ENCODE measurements at places on chromosomes 1 and 21.

GRCh38 chr21:15054606-15055239, 10.1 kb downstream of the NRIP1 start:
- no peak for DNase-seq

- no peak for DNase-seq
These were observed 77.7 kb downstream of the CAMTA1 start for GRCh38 chr1:6862906-6863305.

DNA sequence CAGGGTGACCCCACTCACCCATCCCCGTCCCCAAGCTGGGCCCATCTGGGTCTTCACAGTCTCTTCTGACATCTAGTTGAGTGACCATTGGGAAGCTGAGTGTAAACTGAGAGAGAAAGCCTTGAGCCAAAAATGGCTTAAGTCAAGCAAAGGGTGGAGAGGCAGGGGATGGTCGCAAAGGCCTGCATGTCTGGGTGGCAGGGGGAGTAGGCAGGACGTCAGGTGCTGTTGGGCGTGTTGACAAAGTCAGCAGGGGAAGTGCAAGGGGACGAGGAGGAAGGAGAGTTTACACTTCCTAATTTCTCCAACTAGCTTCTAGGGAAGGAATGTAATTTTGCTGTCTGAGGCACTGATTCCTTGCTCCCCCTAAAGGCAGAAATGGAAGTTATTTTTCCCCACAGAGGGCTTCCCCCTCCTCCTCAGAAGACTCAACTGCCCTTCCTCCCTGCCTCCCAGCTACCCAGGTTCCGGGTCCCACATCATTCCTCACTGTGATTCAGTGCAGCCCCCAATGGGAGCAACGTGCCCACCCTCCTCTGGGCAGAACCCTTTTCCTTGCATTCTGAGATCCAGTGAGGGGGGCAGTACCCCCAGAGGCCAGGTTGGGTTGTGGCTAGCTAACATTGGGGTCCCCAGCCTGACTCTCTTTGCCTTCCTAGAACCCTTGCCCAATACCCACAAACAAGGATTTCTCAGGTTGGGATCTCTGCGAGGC, 1.2 kb upstream of the ADORA1 start:
- no peak for DNase-seq

- no peak for DNase-seq
These were observed 18.9 kb upstream of the IGSF5 start for GRCh38 chr21:39726133-39726532.

GRCh38 chr1:232507571-232507970, 122.4 kb downstream of the SIPA1L2 start:
- DNase-seq = no peak

DNA sequence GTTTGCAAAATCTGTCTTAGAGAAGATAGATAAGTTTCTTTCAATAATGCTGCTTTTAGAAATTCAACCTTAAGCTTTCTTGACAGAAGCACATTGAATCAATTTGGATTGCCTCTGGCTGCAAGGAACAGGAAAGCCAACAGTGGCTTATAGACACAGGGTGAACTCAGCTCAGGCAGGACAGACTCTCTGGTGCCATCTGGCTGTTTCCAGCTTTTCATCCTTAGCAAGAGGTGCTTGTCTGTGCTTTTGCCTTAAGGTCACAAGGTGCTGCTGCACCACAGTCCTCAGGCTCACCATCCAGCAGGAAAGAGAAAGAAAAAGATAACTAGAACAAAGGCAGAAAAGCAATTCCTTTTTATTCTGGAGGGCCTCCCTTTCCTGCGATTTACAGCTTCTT, 93.7 kb upstream of the ETS2 start:
- DNase-seq = no peak

- DNase-seq = no peak
These were observed 1.3 kb downstream of the TMEM35B start for GRCh38 chr1:34983700-34984355.

DNA sequence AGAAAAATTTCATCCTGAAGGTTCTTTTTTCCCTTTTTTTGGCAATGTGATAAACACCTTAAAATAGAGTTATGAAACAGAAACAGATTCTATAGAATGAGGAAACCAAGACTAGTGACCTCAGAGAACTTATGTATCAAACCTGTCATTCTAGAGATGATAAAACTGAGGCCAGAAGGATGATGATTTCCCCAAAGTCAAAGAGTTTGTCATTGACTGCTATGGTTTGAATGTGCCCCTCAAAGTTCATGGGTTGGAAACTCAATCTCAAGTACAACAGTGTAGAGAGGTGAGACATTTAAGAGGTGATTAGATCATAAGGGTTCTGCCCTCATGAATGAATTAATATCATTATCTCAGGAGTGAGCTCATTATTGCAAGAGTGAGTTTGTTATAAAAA, 13.7 kb upstream of the BEND5 start:
- DNase-seq = no peak

- DNase-seq = peak; percentile 95
These were observed 305.4 kb upstream of the PTBP2 start for GRCh38 chr1:96416111-96416595.

DNA sequence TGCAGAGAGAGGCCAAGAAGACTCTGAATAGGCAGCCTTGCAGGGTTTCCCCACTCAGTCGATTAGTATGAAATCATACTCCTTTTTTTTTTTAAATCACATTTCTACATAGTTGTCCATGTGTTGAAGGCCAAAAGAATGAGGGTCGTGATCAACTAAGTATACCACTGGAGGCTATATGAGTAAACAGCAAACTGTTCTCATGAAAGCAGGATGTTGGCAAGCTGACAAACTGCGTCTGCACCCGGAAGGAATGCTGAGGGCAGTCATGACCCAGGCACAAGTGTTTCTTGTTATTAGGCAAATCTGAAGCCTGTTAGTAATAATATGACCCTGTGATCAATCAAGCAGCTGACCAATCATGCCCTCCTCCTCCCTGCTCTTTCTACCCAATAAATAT, 213.2 kb downstream of the USH2A start:
- DNase-seq = peak; percentile 15

- DNase-seq = no peak
These were observed 18.3 kb downstream of the CAPN8 start for GRCh38 chr1:223647249-223647648.

DNA sequence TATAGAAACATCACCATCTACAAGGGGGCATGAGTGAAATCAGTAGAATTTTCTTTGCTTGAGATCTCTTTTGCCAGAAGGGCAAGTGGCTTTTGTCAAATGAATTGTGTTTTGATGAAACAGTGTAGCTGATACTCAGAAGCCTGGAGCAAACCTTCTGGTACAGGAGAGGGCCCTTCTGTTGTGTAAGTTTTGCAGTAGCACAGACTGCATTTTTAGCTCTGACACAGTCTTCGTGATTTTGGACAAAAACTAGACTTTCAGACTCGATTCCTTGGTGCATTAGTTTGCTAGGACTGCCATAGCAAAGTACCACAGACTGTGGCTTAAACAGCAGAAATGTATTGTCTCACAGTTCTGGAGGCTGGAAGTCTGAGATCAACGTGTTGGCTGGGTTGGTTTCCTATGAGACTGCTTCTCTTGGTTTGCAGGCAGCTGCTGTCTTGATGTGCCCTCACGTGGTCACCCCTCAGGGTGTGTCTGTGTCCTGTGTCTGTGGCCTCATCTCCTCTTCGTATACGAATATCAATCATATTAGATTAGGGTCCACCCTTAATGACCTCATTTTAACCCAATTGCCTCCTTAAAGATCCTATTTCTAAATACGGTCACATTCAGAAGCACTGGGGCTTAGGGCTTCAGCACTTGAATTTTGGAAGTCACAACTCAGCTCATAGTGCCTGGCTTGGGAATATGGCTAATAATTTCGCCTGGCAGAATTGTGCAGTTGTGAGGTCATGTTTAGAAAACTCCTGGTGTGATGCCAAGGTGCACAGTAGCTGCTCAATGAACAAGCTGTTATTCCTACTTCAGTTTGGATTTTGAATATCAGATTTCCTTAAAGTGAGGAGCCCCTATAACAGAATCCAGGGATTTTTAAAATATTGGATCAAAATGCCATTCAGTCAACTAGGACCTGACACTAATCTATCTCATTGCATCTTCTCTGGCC, 21.2 kb upstream of the DISC1 start:
- DNase-seq = no peak

DNA sequence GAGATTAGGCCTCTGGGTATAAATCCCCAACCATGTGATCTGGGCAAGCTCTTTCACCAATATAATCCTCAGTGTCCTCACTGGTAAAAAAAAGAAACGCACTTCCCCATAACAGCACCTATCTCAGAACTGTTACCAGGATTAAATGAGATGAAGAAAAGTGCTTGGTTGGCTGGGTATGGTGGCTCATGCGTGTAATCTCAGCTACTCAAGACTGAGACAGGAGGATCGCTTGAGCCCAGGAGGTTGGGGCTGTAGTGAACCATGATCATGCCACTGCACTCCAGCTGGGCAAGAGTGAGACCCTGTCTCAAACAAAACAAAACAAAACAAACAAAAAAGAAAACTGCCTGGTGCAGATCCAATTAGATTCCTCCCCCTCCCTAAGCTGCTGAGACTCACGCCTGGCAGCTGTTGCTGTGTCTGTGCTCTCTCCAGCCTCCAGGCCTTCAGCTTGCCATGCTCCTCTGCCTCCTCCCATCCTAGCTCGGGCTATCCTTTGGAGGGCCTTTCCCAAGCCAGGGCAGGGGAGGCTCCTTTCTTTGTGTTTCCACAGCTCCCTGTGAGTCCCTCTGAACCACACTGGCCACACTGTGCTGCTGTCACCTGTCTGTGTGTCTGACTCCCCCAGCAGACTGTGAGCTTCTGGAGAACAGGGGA, 19.0 kb downstream of the CYB5RL start:
- DNase-seq = no peak

DNA sequence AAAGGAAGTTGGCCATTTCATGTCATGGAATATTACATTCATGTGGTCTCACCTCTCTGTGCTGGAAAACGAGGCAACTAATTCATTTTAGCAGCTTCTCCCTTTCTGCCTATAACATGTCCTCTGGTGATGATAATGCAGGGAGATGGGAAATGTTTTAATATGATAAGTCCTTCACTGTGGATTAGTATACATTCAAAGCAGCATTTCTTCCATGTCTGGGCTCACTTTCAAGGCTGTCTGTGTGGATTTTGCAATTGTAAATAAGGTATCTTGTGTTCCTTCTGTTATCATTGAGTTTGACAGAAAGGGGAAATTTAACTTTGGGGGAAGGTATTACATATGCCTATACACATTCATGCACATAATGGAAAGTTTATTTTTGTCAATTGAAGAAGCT, 374.7 kb upstream of the DAB1 start:
- DNase-seq = no peak

Data from AG04450 (cell line).